Stimulated activated CD4-positive, alpha-beta T cell treated with anti-CD3 and anti-CD28 coated beads, Interleukin-4, amount 100 ng/mL, for 48 hours (primary cell): ENCODE measurements at places on chromosomes 6 and 20.

GRCh38 chr6:93784794-93785693 lies 365.7 kb upstream of the EPHA7 start:
- no peak for DNase-seq

GRCh38 chr6:108658174-108658573 lies 97.5 kb downstream of the FOXO3 start:
- DNase-seq, result no peak

DNA sequence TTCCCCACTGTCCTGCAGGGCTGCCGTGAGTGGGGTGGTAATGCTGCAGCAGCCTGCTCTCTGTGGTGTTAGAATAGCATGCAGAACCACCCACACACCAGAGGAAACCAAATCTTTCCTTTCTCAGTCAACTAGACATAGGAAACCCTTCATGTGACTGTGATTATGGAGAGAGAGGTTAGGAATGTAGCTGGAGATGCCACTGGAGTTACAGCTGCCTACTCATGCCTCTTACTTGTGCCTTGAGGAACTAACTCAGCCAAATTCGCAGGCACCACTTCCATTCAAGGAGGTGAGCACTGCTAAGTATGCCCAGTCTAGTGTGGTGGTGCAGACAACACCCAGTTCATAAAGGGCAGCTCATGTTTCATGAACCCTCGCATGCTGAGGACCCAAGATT lies 27.4 kb downstream of the MUC22 start:
- no peak for DNase-seq

DNA sequence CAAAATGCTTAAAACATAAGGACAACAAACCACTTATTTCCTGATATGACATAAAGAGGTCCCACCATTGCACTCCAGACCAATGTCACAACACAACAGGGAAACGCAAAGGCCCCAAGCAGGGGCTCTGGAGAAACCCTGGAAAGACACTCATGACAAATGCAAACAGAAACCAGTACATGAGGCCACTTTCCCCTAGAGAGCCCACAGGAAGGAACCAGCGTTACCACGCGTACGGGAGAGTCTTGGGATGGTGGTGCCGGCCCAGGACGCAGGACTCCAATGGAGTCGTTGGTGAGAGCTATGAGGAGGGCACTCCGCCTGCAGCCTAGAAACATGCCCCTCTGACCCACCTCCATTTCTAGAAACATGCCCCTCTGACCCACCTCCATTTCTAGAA lies 20.2 kb downstream of the GMEB2 start:
- no peak for DNase-seq

DNA sequence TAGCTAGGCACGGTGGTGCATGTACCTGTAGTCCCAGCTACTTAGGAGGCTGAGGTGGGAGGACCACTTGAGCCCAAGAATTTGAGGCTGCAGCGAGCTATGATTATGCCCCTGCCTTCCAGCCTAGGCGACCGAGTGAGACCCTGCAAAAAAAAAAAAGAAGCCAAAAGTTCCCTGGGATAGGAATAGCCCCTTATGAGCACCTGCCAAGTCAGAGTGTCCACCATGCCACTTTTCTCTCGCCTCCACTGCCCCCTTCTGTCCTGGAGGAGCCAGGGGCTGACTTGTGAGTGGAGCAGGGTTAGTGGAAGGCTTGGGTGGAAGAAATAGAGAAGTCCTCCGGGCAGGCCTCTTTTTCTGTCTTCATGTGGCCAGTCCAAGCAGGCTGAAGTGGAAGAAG lies 12.1 kb upstream of the DDX27 start:
- DNase-seq, result no peak

DNA sequence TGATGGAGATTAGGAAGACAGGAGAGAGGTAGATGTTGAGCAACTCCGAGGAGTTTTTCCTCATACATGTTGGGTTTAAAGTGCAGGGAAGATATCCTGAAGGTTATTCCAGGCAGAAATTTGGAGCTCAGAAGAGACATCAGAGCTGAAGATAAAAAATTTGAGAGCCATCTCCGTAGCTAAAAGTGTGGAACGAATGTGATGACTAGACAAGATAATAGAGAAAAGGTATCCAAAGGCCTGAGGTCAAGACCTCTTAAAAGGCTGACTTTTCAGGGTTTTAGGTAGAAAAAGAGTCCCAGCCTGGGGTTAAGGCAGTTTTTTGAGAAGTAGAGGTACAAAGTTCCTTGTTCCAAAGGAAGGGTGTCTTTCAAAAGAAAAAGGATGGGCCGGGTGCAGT lies 214.8 kb downstream of the ESR1 start:
- no peak for DNase-seq

- no peak for DNase-seq
These were observed 52.2 kb downstream of the FKBP1C start for GRCh38 chr6:63263444-63263843.
